ENCODE measurements at places on chromosomes 12 and 14.

DNA sequence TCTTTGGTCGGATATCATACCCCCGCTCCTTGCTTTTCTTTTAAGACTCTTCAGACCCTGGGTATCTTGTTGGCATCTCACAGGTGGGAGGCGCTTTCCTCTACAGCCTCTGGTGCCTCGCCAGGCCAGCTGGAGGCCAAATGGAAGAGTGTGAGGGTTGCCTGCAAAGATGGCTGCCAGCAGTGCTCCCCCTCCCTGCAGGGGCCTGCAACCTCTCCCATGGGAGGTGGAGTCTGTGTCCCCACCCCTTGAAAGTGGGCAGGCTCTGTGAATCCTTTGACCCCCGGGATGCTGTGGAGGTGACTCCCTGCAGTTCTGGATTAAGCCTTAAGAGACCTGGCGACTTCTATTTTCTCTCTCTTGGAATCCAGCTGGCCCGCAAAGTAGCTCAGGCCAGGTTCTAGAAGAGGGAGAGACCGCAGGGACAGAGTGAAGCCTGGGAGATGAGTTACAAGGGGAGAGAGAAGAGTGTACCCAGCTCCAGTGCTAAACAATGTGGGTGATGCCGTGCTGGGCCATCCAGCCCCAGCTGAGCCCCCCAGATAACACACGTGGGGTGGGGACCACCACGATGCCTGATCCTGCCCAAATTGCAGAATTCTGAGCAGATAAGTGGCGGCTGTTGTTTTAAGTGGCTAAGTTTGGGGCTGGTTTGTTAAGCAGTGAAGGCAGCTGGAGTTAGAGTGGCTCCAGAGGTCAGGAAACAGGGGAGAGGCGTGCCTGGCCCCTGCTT lies 37.9 kb upstream of the NCOR2 start:
- no peak for DNase-seq

DNA sequence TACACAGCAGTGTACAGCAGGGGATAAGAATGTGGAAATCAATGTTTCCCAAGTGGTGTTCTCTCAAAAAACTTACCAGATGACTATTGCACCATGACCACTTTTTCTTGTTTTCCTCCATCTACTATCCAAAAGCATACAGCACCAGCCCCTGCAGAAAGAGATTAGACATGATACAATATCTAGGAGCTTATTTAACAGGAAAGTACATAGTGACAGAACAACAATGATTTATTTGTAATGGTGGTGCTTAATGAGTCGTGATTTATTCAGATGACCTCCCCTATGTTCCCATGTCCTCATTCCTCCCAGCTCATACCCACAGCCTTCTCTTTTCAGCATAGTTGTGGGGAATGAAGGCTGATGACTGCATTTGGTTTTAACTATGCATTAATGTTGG lies 413.6 kb downstream of the BTG1 start:
- DNase-seq: no peak

- no peak for DNase-seq
These were observed 26.5 kb upstream of the BMP4 start for GRCh38 chr14:53983112-53983511.

- DNase-seq: no peak
These were observed 17.2 kb upstream of the GSC start for GRCh38 chr14:94787092-94787491.

GRCh38 chr12:83097643-83098342 lies 411.1 kb downstream of the TMTC2 start:
- DNase-seq: no peak

DNA sequence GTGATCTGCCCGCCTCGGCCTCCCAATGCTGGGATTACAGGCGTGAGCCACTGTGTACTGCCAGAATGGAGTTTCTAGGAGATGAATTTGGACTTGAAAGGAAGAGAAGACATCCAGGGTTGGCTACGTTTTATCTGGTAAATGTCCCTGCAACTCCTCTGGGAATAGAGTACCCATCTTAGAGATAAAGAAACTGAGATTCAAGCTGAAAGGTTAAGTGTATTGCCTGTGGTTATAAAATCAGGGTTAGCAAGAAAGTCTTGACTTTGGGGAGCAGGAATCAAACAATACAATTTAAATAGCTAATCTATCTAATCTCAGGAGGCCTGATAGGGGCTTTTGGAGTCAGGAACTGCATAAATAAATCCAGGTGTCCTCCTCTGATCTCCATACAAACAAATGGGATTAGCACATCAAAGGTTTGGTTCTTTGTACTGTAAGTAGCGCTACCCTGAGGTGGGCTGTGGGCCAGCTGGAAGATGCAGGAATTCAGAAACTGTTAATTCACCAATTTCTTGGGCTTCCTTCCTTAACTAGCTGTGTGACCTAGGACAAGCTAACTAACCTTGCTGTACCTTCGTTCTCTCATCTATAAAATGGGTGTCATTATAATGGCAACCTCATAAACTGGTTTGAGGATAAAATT lies 45.1 kb downstream of the TBX3 start:
- peak; percentile 65 for DNase-seq

DNA sequence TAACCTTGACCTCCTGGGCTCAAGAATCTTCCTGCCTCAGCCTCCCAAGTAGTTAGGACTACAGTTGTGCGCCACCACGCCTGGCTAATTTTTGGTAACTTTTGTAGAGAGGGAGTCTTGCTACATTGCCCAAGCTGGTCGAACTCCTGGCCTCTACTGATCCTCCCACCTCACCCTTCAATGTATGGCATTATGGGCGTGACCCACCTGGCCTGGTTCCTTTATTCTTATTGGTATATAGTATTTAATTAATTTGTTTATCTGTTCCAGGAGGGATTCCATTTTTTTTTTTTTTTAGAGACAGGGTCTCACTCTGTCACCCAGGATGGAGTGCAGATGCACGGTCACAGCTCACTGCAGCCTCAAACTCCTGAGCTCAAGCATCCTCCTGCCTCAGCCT lies 40.9 kb upstream of the EAPP start:
- no peak for DNase-seq

GRCh38 chr14:20652996-20653975 lies 11.8 kb upstream of the OR6S1 start:
- DNase-seq: peak; percentile 91

DNA sequence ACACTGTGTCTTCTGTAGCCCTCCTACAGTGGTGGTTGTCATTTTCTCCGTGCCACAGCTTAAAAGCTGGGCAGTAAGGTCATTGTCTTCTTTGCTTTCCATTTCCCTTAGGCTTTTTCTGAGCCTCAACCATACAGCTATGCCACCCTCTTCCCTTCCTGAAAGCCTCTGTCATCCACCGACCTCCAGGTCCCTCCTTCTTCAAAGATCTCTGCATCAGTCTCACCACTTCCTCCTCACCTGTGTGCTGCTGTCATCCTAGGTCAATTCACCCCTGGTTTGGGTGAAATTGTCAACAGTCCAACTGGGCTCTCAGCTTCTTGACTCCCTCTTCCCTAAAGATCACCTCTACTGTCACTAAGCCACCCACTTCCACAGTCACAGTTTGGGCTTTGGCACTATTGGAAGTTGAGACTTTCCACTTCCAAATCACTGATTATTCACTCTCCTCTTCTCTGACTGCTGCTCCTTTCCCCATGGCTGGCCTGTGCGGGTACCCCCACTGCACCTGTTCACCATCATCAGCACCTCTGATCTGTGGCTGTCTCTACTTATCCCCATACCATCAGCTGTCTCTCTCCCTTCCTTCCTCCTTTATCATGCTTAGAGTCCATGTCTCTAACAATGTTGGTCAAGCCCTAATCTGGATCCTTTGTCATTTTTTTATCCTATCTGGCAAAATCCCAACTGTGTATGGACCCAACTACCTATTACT lies 15.5 kb upstream of the TSPAN9 start:
- DNase-seq: no peak

GRCh38 chr12:93954166-93955112 lies 193.9 kb upstream of the PLXNC1 start:
- DNase-seq: no peak

DNA sequence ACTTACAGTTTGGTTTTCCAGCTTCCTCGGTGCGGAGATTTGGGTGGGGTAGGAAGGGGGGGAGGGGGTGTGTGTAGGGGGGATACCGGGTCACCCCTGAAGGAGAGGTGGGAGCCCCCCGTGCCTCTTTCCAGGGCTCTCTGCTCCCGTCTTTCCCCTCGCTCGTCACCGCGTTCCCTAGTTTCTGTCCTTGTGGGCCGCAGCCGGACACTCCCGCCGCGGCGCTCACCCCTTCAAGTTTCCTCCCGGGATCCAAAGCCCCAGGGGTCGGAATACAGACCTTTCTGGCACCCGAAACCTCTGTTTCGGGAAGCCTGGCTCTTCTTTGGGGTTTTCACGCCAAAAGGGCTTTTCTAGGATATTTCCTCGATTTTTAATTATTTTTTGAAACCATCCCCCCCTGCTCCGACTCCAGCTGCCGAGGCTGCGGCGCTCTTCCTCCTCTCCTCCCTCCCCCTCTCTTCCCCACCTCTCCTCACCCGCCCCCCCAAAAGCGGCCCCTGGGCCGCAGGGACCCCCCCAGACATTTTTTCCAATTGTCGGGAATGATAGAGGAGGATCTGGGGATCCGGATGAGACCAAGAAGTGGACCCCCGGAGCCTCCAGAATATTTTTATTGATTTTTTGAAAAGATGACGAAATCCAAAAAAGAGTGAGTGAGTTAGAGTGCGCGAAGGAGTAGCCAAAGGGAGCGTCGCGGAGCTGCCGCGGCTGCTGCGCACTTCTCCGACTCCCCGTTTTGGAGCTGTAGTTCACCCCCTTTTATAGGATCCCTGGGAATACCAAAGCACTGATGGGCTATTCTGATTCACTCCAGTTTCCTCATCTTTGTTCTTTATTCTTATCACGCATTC lies 1.7 kb downstream of the CCND2 start:
- no peak for DNase-seq

- no peak for DNase-seq
These were observed 363.9 kb downstream of the BCL11B start for GRCh38 chr14:98908050-98908449.

- DNase-seq: no peak
These were observed 11.0 kb downstream of the DLGAP5 start for GRCh38 chr14:55180434-55180833.

- DNase-seq: peak; percentile 78
These were observed at the start of gene STX2 for GRCh38 chr12:130838951-130839769. Gene STX2 (minus strand): TSS chr12:130839250. CDS start chr12:130839099, 151 bp downstream.

GRCh38 chr12:100608776-100609175 lies 35.3 kb downstream of the GAS2L3 start:
- DNase-seq: no peak

- DNase-seq: no peak
These were observed 24.4 kb downstream of the AK7 start for GRCh38 chr14:96416292-96416691.

- DNase-seq: no peak
These were observed 89.2 kb downstream of the DAAM1 start for GRCh38 chr14:59277659-59278058.
